ENCODE measurements at places on chromosomes 4 and X.

DNA sequence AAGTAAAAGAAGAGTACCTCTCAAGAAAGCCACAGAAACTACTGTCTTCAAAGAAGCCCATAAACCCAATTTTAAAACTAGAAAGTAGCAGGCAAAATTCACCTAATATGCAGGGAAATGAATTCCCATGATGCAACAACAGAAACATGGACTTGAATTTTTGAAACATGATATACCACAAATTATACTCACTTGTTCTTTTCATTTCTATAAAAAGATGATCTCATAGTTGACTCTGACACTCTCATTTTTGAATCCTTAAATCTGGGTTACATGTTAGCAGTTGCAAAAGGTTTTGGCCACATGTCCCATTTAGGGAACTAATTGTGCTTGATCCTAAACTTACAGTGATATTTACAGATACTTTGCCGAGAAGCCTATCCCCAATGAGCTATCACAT, 1130.8 kb downstream of the FAT4 start:
- no peak for DNase-seq

GRCh38 chr4:150078041-150078578, at the start of gene DCLK2:
Gene DCLK2 (plus strand): TSS chr4:150078445. CDS start chr4:150079028, 583 bp downstream.
- DNase-seq = no peak

DNA sequence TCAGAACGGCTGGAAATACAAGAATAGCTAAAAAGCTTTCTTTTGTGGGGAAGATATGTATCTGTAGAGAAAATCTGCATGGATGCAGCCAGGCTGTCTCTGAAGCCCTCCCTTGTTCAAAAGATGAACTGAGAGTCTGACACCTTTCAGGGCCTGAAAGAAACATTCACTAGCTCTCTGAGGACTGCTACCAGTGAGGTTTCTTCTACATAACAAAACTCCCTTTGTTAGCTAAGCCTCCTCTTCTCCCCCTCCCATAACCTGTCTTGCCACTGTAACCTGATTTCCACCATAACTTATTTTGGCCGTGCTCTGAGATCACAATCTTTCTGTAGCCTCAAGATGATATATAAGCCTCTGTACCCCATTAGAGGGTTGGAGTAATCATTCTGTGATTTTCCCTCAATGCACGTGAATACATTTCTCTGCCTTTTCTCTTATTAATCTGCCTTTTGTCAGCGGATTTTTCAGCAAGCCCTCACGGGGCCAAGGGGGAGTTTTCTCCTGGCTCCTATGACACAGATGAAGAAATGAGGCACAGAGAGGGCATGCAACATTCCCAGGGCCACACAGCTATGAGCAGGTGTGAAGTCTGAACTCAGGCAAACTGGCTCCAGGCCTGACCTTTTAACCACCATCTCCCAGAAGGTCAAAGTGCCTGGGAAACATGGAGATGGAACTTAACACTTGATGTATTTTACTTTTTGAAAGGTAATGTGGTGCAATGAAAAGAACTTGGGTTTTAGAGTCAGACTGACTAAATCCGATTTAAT, 161.6 kb upstream of the PRDX4 start:
- no peak for DNase-seq

DNA sequence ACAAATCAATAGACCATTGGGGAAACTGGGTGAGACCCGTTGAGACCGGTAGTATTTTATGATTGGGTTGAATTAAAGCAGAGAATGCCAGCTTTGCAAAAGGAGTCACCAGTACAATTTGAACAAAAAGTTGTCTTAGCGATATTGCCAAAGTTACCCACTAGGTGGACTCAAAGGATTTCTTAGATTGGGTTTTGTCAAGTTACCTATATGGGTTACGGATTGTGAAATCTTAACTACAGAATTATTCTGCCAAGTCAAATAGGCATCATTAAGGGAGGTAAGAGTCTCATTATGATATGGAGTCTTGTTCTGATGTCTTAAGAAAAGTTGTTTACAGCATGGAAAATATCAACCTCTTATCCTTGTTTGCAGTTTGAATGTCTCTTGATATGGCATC, 15.0 kb upstream of the CT47A1 start:
- DNase-seq = no peak

GRCh38 chr4:185429660-185430059, 3.9 kb upstream of the UFSP2 start:
- DNase-seq = no peak

- no peak for DNase-seq
These were observed 95.8 kb downstream of the SH3KBP1 start for GRCh38 chrX:19791562-19791961.

DNA sequence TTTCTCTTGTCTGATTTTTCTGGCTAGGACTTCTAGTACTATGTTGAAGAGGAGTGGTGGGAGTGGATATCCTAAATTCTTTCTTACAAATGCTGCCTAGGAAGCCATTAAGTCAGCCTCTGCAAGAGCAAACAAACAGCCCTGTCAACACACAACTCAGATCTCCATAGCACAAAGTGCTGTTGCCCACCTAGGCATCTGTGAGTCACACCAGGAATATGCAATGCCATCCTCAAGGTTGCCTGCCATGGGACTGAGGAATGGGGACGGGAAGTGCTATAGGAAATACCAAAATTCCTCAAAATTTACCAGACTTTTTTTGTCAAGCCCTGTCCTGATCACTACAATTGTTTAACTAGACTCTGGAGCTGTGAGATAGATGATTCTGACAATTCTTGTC, 466.9 kb downstream of the FSTL5 start:
- no peak for DNase-seq

DNA sequence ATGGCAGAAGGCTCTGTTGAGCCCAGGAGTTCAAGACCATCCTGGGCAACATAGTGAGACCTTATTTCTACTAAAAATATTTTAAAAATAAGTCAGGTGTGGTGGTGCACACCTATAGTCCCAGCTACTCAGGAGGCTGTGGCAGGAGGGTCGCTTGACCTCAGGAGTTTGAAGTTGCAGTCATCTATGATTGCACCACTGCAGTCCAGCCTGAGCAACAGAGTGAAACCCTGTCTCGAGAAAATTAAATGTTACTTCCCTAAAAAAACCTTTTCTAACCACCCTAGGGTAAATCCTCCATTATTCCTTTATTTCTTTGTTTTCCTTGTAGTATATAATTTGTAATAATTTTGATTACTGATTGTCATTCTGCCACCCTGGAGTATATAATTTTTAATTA, 7.9 kb downstream of the FAM200B start:
- DNase-seq = no peak

- DNase-seq = no peak
These were observed 205.9 kb upstream of the VCX start for GRCh38 chrX:7637066-7637465.

DNA sequence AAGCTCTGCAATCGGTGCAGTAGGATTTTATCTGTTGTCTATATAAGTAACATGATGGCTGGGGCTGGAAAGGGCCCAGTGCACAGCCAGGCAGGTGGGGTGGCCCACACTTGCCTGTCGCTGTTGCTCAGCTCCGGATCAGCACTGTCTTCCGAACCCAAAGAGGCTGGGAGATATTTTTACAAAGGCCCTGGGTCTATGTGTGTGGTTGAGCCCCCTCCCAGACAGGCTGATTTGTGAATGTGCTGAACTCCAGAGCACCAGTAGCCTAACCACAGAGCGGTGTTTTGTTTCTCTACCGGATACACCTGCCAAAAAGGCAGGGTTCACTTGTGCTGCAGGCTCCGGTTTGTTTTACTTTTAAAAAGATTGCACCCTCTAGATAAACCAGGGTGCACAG, 33.5 kb upstream of the CHRNA9 start:
- DNase-seq = no peak

GRCh38 chrX:130626521-130626920, 224.7 kb downstream of the RBMX2 start:
- DNase-seq = no peak

GRCh38 chr4:114875630-114876029, 237.8 kb downstream of the NDST4 start:
- DNase-seq = no peak

GRCh38 chrX:13387666-13388494, 68.0 kb upstream of the ATXN3L start:
- no peak for DNase-seq

DNA sequence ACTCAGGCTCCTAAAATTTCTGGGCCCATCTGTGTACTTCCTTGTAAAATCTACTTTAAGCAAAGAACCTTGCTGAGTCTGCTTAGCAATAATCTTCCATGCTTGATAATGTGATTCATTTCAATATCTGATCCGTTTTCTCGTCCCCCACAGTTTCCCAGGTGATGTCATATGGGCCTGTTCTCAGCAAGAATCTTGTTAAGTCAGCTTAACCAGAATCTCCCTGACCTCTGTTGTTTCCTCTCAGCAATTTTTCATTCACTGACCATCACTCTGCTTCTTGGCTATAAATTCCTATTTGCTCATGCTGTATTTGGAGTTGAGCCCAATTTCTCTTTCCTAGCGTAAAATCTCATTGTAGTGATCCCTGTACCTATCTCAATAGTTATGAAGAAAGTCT, 13.9 kb downstream of the CSN2 start:
- DNase-seq = no peak

DNA sequence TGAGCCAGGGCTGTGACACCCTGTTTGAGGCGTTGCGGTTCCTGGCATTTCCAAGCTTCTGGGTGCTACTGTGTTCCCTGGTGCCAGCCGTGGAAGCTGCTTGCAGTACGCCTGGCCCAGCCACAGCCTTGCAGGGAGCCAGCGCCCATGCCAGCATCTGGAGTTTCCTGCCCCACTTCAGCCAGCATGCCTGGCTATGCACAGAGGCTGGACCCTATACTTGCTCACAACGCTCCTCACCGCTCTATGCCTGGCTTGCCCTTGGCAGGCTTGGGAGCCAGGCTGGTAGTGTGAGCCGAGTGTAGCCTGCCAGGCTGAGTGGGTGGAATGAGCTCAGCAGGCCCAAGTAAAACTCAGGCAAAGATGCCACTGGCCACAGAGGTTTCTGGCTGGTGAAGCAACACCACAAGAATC, 22.4 kb downstream of the PRRG1 start:
- no peak for DNase-seq

DNA sequence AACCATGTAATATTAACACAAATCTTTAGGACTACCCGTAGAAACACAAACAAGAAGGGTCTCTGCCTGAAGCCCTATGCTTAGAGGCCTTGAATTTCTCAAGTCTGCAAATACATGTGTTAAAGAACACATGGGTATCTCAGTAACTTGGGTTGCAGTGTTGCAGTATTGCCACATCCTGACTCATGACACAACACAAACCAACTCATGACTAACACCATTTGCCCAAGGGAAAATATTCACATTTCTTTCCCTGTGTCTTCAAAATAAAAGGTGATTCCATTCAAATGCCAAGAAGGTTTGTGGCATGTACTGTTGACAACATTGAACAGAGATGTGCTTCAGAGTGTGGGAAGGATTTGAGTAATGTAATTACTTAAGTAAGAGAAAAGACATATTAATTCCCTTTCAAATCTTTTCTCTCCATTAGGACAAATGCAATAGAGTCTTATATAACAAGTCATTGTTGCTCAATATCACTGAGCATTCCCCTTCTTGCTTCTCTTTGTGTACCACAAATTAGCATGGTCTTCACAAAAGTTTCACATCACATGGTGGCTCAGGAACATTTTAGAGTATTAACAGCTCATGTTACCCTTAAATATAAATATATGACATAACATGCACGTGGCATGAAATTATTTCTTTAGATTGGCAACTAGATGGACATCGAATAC, 487.1 kb downstream of the STPG2 start:
- DNase-seq = no peak

Measured in stimulated activated CD8-positive, alpha-beta memory T cell treated with anti-CD3 and anti-CD28 coated beads, Interleukin-7, amount 100 ng/mL, for 1 hour (primary cell).